ENCODE measurements at places on chromosomes 6 and 20.

GRCh38 chr20:53900380-53900999 is 169.9 kb downstream of the BCAS1 start:
- DNase-seq, result no peak

- DNase-seq, result no peak
Observed at GRCh38 chr6:142935553-142936517, 9.1 kb downstream of the HIVEP2 start.

GRCh38 chr20:35568645-35569044 is 26.8 kb downstream of the ERGIC3 start:
- no peak for DNase-seq

- no peak for DNase-seq
Observed at GRCh38 chr20:3371754-3372153, 35.7 kb downstream of the DNAAF9 start.

GRCh38 chr6:28765978-28766351 is 157.8 kb downstream of the TRIM27 start:
- no peak for DNase-seq

- no peak for DNase-seq
Observed at GRCh38 chr20:34566978-34567891, 8.7 kb downstream of the MAP1LC3A start.

DNA sequence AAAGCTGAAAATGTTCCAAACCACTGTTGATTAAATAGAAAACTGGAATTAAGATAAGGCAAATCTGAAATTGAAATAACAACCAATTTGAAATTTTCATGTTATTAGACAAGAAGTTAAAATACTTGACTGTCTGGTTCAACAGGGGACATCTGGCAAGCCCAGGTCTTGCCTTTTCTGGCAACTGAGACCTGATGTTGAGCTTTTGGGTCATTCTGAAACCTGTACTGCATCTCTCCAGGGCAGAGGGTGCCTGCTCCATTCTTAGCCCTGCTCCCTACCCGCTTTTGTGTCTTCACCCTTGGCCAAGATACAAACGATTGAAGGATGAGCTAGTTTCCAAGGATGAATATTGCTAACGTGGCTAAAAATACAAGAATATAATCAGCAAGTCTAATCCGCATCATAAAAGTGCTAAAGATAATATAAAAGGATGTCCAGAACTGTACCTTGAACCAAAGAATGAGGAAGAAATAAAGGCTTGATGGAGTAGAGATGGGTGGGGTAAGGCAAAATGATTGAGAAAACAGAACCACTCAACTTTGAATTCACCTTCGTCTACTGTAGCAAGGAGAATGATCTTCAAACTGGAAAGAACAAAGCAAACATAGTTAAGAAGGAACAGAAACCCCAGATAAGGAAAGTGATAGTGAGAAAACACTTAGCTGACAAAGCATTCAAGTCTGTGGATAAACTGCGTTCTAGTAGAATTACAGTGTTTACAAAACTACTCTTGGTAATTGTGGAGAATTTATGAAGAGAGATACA is 109.8 kb upstream of the MAN1A1 start:
- DNase-seq, result no peak

DNA sequence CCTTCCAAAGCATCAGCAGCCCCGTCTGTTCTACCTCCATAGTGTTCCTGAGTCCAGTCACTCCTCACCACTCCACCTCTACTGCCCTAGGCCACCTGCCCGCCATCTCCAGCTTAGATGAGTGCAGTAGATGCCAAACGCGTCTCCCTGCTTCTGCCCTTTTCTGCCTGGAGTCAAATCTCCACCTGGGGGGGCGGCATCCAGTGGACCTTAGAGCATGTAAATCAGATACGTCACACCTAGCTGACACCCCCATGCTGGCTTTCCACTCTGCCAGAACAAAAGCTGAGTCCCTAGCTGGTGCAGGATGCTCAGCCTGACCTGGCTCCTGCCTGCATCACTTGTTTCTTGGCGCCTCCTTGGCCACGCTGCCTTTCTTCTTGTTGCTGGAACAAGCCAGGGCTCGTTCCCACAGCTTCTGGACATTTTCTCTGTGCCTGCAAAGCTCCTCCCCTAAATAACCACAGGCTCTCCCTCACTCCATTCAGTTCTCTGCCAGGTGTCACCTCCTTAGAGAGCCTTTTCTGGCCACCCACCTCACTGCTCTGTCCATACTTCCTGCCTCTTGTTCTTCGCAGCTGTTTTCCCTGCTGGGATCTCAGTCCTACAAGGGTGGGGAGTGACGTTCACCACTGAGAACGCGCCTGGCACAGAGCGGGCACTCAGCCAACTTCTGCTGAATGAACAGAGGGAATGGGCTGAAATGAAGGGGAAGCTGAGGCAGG is 5.8 kb downstream of the DDR1 start:
- no peak for DNase-seq

DNA sequence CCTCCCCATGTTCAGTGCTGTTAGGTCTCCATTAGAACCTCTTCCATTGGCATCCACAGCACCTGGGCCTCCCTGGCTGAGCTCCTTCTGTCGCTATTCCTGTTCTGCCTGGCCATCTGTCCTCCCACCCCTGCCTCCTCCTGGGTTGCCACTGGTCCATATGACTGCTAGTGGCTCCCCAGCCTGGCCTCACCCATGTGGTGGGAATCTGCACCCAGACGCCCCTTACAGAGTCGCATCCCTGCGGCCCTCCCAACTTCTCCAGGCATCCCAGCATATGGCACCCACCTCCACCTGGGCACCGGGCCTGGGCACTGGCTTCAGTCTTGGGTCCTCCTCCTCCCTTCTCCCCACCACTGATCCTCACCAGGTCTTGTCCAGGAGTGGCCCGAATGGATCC is 7.7 kb downstream of the CDC25B start:
- DNase-seq, result no peak

GRCh38 chr6:109048176-109048575 is 46.5 kb downstream of the SESN1 start:
- DNase-seq, result no peak

GRCh38 chr20:409697-410559 is 1.8 kb downstream of the RBCK1 start:
- no peak for DNase-seq
